ENCODE measurements at places on chromosomes 12 and 14.

DNA sequence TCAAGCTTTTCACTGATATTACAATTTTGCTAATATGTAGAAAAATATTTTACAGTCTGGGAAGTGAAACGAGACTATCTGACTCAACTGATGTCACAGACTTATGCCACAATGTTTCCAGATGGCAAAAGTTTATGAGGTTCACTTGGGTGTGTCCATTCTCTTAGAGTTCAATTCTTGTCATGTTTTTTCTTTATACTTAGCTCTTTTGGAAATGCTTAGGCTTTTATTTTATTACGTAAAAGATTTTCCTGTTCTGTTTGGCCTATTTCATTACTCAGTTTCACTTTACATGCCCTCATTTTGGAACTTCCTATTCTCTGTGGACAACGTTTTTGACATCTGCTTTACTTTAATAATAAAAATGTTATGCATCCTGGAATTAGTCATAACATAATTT, 2.1 kb upstream of the PDZRN4 start:
- DNase-seq, result no peak

DNA sequence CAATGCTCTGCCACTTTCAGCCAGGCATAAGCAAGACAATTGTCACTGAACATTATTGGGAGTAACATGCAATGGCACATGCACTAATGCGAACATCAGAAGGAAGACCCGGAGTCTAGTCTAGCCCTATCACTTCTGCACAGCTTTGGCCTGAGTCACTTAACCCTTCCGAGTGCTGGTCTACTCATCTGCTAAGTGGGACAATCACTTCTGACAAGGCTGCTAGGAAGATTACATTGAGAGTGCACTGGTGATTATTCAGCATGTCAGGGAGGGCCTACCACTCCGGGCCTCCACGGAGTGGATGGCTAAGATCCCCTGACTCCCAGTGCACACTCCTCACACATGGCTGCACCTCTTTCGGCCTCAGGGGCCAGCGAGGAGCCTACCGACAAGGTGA, 240.9 kb downstream of the DPF3 start:
- no peak for DNase-seq

- no peak for DNase-seq
These were observed 433.4 kb upstream of the OR4E1 start for GRCh38 chr14:22106700-22107697.

DNA sequence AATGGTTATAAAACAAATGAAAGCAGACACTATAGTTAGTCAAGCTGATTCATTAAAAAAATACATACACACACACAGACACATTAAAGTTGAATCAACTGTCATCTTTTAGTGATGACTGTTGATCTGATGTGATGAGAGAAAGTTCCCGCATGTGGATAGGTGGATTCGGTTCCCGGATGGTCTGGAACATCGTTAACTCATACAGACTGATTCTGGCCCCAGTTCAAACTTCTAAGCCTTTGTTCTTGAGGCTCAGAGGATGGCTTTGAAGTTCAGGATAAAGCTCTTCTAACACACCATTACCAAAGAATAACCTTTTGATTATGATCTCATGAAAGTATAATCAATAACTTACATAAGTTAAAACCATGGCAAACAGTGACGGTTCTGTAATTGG, 27.5 kb downstream of the WIF1 start:
- no peak for DNase-seq

GRCh38 chr14:75063013-75063412, 811 bp downstream of the ACYP1 start:
- no peak for DNase-seq

GRCh38 chr14:23009483-23009938, 432 bp downstream of the C14orf93 start:
- DNase-seq, result no peak

DNA sequence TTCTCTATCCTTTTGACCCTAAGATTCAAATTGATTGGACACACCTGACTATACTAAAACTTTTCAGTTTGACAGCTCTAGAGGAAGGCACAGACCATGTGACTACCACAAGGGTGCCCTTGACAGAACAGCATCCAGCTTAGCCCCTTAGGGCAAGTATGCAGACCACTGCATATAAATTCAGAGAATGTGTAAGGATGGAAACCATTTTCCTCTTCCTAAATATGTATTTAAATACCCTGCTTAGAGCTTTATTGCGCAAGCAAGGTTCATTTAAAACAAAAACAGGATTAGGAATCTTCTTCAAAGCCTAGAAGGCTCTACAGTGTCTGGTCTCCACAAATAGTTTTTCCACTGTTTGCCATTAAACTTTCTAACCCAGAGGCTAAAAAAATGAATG, 202.8 kb downstream of the MED13L start:
- DNase-seq, result no peak

DNA sequence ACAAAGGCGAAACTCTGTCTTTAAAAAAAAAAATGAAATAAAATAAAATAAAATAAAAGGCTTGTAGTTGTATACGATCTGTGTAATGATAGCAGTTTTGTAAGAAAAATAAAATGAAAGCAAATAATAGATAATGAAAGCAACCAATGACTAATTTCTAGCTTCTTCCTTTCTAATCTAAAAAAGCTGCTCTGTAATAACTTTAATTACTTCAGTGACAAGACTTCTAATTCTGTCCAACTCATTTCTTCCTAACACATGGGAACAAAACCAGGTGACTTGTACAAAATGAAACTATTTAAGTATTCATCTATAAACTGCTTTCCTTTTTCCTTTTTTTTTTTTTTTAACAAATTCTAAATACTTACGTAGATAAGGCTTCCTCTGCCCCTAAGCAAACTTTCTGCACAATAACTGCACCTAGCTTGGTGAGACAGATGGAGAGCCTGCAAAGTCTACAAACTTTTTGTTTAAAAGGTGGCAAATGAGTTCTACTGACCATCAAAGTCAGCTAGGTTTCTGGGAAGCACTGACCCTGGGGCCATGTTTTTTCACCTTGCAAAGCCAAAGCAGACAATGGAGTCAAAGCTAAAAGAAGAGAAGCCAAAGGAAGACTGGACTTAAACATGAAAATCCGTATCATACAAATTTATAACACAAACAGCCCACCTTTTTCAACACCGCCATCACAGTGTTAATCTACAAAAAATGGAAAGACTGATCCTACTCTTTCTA, 28.2 kb downstream of the DENND5B start:
- DNase-seq, result no peak

DNA sequence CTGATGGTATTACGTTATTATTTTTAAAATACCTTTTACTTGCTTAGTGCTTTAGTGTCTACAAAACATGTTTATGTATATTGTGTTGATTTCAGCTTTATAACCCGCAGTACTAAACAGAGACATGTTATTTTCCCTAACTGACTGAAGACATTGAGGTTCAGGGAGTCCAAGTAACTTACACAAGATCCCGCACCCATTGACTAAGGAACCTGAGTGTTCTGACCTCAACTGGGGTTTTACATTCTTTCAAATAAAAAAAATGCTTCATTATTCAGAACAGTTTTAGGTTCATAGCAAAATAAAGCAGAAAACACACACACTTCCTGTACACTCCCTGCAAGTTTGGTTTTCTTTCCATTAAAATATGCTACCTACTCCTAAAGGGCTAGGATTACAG, 60.4 kb upstream of the METAP2 start:
- no peak for DNase-seq

DNA sequence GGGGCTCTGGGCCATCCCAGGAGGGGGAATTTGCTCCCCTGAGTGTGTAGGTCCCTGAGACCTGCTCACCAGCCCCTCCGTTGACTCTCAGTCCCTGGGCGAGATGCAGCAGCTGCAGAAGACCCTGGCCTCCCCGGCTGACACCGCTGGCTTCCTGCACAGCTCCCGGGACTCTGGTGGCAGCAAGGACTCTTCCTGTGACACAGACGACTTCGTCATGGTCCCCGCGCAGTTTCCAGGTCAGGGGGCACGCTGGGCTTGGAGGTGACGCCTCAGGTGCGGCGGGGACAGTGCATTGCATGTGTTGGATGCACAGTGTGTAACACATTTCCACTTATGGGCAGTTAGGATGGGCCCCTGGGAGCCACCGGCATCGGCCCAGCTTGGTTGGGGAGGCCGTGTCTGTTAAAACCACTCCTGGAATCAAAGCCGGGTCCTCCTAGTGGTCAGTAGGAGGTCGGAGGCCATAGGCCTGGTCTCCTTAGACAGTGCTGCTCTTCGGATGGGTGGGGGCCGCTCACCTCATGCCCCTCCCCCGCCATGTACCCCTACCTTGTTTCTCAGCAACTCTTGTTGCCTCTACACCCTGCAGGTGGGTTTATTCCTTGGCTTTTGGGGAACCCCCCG, 17.1 kb upstream of the PUS1 start:
- no peak for DNase-seq

- no peak for DNase-seq
These were observed 349.2 kb upstream of the LMO3 start for GRCh38 chr12:16955083-16955657.

GRCh38 chr12:68915055-68915454, 17.9 kb downstream of the CPM start:
- no peak for DNase-seq

- no peak for DNase-seq
These were observed 1189.0 kb upstream of the FLRT2 start for GRCh38 chr14:84340938-84341337.

DNA sequence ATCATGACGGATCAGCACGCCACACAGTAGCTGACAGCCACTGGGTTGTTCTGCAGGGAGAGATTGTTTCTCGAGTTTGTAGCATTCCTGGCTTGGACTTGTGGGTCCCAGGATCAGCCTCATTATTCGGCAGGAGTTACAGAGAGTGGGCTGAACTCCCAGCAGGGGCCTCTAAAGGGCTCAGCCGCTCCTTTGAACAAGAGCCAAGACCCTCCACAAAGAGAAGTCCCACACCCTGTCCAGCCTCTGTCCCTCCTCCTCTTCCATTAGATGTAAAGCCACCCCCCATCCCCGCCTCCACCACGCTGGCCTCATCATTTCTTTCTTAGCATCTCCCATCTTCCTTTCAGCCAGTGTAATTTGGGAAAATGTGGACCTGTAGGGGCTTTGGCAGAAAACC, 96.7 kb upstream of the HSPB8 start:
- DNase-seq, result no peak

- no peak for DNase-seq
These were observed 25.8 kb downstream of the TMEM120B start for GRCh38 chr12:121738340-121738858.

- DNase-seq, result no peak
These were observed 241.0 kb upstream of the ATP2B1 start for GRCh38 chr12:89949457-89950195.

DNA sequence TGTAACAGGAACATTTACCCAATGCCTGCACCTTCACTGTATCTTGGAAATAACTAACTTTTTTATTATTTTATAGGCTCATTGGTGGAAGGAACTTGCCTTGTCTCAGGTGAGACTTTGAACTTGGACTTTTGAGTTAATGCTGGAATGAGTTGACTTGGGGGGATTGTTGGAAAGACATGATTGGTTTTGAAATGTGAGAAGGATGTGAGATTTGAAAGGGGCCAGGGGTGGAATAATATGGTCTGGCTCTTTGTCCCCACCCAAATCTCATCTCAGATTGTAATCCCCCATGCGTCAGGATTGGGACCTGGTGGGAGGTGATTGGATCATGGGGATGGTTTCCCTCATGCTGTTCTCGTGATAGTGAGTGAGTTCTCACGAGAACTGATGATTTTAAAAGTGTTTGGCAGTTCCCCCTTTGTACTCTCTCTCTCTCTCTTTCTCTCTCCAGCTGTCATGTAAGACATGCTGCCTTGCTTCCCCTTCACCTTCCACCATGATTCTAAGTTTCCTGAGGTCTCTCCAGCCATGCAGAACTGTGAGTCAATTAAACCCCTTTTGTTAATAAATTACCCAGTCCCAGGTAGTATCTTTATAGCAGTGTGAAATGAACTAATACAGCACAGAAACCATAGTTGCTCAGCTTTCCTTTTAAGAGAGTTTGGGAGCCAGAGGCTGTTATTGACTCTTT, 244.1 kb downstream of the BTG1 start:
- DNase-seq, result no peak

GRCh38 chr12:101935890-101936746, 58.7 kb downstream of the DRAM1 start:
- DNase-seq, result no peak

DNA sequence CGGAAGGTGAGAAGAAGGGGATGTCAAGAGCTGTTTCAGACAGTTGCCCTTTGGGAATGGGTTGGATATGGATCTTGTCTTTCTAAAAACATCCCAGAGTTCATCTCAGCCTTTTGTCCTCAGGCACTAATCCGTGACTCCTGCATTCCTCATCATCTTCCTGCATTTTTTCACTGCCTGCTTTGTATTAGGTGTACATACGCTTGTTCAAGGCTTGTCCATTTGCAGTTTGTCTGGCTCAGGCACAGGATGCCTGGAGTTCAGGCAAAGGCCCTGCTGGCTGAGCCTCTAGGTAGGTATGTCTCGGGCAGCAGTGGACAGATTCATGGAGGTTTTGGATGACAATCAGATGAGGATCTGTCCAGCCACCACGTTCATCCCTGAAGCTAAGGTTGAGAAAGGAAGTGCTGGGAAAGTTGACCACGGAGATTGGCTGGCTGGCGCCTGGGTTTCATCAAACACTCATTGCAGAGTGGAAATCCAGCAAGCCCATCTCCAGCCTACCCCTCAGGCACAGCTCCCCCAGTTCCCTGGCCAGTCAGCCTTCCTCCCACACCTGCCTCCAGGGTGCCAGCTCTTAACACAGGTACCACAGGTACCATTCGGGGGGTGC, 12.4 kb upstream of the TMEM106C start:
- DNase-seq, result no peak

DNA sequence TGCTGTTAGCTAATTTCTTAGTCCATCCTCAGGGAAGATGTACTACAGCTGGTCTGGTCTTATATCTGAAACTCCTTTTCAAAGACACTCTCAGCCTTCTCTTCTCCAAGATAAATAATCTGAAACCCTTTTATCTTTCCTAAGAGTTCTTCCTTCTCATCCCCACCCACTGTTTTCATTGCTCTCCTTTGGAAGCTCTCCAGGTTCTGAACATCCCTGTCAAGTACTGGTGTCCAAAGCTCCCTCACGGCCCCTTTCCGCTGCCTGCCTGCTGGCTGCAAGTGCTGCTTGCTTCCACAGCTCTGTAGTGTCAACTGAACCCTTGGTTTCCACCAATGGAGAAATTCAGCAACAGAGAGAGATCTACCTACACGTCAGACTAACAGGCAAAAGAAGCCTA, 6.6 kb upstream of the SLC6A13 start:
- DNase-seq, result no peak
